Activated T-helper 2 cell treated with anti-CD3 and anti-CD28 coated beads, Interferon-gamma antibody, Interleukin-2, Interleukin-4, amounts not matched to agents 10 μg/mL and 5 μg/mL and 100 μg/mL, durations not matched to agents 14 hours and 24 hours and 36 hours (primary cell): ENCODE measurements at places on chromosomes 2 and 18. TPM values are rescaled to one million over a fixed set of nuclear protein-coding genes. Genes with fewer than 3 reads are reported as not detected.

DNA sequence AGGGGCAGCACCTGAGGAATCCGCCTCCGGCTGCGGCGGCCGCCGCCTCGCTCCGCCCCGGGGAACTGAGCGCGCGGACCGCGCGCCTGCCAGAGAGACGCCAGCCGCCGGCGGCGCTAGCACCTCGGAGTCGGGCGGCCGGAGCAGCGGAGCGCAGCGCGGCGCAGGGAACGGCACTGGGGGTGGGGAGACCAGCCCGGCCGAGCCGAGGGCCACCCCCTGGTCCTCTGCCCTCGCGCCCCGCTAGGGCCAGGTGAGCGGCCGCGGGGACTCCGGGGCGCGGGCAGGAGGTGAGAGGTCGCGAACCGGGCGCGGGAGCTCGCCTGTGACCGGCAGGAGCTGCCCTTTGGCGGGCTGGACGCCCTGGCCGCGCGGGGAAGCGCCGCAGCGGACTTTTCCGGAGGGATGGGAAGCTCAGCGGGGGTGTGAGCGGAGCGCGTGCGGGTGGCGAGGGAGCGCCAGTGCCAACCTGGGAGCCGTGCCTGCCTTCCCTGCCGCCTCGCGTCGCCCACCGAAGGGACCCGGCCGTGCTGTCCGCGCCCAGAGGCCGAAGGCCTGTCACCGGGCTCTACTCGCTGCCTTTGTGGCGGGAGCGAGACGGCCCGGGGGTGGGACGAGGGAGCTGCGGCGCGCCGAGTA, at the start of gene GREB1L:
GREB1L (plus strand) TSS at position 92 of the 639 bp plus-strand sequence. CDS start 141,287 bp downstream, outside the sequence.
- H3K4me1 ChIP-seq: no peaks in the 10 kb centered on the region
- no peak within 1 kb of the TSS for H3K4me3 ChIP-seq
- H3K27ac ChIP-seq: no peak within 1 kb of the TSS
- no peak for DNase-seq
- H3K27me3 ChIP-seq: peaks cover 59% of the 10 kb centered on the region

GRCh38 chr18:9130195-9130594, 6.4 kb upstream of the ANKRD12 start:
- H3K4me3 ChIP-seq: no peak overlapping the region
- H3K36me3 ChIP-seq: peaks cover 84% of the 10 kb centered on the region
- DNase-seq: no peak
- no peaks in the 10 kb centered on the region for H3K27me3 ChIP-seq

- H3K36me3 ChIP-seq: no peaks in the 10 kb centered on the region
- no peak for DNase-seq
- H3K4me1 ChIP-seq: no peaks in the 10 kb centered on the region
- H3K4me3 ChIP-seq: no peak overlapping the region
- H3K27me3 ChIP-seq: no peaks in the 10 kb centered on the region
Observed at GRCh38 chr18:37322492-37323035, 243.0 kb downstream of the CELF4 start.

DNA sequence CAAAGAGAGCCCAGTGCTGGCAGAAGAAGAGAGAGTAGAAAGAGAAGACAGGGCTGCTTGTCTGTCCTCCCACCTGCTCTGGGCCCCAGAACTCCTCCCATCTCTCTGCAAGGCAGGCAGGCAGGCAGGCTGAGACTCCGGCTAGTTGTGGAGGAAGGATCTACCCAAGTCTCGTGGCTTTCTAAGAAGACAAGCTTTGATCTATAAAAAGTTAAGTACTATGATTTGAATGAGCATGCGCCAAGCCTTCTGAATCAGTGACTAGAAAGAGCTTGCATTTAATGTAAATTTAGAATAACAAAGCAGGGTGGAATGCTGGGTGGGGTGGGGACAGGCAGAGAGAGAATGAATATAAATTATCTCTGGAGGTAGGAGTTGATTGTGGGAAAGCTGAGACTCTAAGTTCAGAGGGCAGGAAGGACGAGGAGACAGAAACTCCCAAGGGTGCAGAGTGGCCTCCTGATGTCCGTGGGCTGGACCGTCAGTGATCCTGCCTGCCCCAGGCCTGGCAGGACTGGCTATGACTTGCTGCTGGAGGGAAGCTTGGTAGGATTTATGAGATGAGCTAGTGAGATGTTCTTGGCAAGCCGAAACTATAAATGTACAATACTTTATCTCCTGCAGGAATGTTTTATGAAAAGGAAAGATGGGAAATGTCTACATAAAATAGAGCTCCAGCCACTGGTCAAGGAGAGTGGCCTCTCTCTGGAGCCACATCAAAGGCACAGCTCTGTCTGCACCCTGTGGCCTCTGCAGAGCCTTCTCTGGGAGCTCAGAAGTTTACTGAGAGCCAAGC, 447.5 kb downstream of the TNS1 start:
- no peaks in the 10 kb centered on the region for H3K36me3 ChIP-seq
- H3K4me1 ChIP-seq: no peaks in the 10 kb centered on the region
- DNase-seq: no peak
- H3K4me3 ChIP-seq: no peak overlapping the region
- no peaks in the 10 kb centered on the region for H3K27me3 ChIP-seq
- no peak overlapping the region for H3K27ac ChIP-seq

The LHCGR gene
- not detected in 2 replicates for total RNA-seq

DNA sequence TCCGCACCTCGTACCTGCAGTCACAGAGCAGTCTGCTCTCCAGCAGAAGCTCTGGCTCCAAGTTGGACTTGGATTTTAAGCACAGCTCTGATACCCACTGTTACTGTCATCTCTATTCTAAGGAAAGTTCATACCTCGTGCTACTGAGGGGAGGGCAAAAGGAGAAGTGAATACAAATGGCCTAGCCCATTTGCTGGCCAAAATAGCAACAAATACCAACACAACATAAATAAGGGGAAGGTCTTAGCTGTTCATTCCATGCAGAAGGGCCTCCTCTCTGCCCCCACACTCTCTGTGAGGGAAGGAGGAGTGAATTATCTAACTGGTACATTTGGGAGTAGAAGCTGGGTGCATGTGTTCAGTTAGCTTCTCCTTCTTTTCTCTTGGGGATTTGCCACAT, 739.4 kb upstream of the RAB6C start:
- H3K27me3 ChIP-seq: no peaks in the 10 kb centered on the region
- DNase-seq: no peak
- no peak overlapping the region for H3K4me3 ChIP-seq
- H3K4me1 ChIP-seq: no peaks in the 10 kb centered on the region
- no peak overlapping the region for H3K27ac ChIP-seq
